ENCODE measurements at places on chromosomes 12 and 14. TPM values are rescaled to one million over a fixed set of nuclear protein-coding genes. Genes with fewer than 3 reads are reported as not detected.

Gene SIX1
- 12.1 TPM for polyA plus RNA-seq

Gene KRT83
- polyA plus RNA-seq: not detected

Gene CCDC197
- polyA plus RNA-seq: not detected

Gene DNAH10
- 4.6 TPM for polyA plus RNA-seq

Gene ADAM20
- 0.10 TPM for polyA plus RNA-seq

Gene TAS2R9
- polyA plus RNA-seq: not detected

Gene BHLHE41
- polyA plus RNA-seq: 3.1 TPM

Gene ANKS1B
- 3.9 TPM for polyA plus RNA-seq

Gene CDKN3
- polyA plus RNA-seq: 23.8 TPM

Gene ISM2
- 1.2 TPM for polyA plus RNA-seq
